ENCODE measurements at places on chromosomes 2 and 18. TPM values are rescaled to one million over a fixed set of nuclear protein-coding genes. Genes with fewer than 3 reads are reported as not detected.

Gene TXNDC2
- total RNA-seq, result not detected

Gene KCNK3
- 0.53 TPM for total RNA-seq

Gene OTOS
- total RNA-seq, result not detected

DNA sequence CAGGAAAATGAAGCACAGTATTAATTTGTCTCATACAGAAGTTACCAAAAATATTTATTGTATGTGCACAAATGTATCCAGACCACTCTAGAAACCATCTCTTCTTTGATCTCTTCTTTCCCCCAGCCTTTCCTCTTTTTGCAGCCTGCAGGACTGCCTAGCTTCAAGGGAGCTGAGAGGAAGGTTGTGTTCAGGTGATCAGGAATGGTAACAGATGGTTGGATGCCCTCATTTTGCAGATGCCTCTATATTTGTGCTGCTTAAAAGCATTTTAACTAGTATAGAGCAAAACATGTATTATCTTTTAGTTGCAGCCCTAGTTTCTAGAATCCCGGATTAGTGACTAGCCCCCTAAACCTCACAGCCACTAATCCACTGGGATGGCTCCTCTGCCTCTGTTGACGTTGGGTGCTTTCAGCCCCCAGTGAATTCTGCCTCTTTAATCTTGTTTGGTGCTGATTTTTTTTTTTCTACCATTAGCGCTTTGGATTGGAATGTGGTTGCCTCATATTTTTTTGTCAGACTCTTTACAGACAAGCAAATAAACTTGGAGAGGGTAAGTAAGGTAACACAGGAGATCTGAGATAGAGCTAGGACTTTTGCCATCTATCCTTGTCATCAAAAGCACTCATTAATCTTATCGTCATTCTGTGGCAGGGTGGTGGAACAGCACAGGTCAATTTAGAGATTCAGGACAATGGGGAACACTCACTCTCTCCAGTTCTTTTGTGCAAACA lies 103.8 kb upstream of the NDUFV2 start:
- no peak for DNase-seq

DNA sequence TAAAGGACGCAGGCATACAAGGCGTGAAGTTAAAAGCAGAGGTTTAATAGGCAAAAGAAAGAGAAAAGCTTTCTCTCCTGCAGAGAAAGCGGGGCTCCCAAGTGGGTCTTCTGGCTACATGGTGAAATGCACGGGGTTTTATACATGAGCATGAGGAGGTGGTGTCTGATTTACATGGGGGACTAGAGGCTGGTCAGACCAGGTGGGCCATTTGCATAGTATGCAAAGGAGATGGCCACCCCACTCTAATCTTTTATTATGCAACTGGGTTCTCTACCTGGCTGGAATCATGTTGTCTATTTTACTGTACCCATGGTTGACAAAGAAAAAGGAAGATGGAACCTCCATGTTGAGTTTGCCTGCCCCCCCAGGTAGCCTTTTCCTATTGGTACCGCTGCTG lies 356.2 kb downstream of the KCNJ3 start:
- DNase-seq, result no peak
